ENCODE measurements at places on chromosomes 7 and 10.

DNA sequence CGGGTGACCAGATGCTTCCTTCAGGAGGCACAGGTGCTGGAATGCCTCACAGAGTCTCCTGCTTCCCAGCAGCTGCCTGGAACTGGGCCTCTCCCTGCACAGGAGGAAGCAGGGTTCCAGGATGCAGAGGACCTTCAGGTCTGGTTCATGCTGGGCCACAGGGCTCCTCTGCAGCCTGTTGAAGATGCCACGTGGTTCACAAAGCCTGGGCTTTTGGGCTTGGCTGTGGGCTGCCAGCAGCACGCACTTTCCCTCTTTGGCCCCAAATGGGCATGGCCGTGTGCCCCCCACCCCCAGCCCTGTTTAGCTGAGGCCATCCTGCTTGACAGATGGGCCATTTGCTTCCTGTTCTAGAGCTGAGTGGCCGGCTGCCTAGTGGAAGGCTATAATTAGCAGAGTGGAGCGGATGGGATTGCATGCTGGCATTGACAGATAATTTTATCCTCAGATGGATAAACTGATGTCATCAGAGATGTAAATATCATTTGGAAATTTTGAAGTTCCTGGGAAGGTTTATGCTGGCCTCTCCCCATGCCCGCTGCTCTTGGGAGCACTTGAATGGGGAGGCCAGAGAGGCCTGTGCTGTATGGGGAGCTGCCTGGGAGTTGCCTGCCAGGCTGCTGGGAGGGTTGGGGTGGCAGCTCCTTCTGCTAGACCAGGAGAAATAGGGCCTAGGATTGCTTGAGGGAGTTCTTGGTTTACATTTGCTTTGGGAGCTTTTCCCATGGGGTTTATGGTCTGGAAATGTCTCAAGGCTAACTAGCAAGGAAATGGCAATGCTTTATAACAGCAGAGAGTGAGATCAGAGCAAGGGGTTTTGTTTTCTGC, 28.2 kb downstream of the TSPAN15 start:
- DNase-seq = peak; percentile 54

GRCh38 chr10:91341686-91342085, 68.5 kb upstream of the HECTD2 start:
- no peak for DNase-seq

DNA sequence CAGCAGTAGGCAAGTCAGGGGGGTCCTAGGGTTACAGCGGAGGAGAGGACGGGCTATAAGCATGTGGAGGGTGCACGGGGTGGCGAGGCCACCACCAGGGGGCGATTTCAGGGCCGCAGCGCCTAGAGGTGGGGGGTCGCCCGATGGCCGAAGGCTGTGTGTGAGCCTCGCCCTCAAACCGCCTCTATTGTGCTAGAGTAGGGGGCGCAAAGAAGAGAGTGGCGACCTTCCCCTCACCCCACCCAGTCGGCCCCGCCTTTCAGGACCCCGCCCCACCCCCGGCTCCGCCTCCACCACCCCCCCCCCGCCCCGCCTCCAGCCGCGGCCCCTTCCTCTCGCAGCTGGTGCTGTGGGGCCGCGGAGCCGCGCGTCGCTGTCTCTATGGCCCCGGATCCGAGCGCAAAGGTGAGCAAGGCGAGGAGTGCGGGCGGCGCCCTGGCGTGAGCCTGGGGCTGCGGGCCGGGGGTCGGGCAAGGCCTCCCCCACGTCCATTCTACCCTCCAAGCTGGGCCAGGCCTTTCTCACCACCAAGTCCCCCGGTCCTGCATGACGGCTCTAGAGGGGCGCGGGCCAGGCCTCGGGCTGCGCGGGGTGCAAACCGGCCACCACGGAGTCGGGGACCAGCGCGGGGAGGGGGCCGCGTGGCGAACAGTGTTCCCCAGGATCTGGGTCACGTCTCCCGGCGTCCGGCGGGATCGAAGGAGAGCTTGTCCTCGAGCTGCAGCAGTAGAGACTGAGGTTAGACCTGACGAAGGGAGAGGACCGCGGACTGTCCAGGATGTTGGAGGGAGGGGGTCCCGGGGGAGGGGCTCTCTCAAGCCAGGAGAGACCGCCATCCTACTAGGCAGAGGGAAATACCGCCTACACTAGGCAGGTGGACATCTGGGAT, at the start of gene SEMA4G:
Gene SEMA4G (plus strand): TSS at position 318 of the 889 bp plus-strand sequence. CDS start 3,409 bp downstream, outside the sequence.
- peak; percentile 87 for DNase-seq

DNA sequence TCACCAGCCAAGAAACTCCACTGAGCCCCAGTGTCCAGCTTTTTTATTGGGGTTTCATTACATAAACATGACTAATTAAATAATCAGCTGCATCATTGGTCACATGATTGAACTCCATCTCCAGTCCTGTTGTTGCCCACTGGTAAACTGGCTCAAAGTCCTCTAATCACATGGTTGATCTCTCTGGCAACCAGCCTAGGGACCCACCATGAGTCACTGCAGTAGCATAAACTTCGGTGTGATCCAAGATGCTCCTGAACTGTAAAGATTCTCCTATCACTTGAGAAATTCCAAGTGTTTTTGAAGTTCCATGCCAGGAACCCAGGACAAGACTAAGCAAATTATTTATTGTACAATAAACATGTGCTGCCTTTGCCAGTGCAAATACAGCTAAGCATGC, 130.4 kb upstream of the AUTS2 start:
- no peak for DNase-seq

DNA sequence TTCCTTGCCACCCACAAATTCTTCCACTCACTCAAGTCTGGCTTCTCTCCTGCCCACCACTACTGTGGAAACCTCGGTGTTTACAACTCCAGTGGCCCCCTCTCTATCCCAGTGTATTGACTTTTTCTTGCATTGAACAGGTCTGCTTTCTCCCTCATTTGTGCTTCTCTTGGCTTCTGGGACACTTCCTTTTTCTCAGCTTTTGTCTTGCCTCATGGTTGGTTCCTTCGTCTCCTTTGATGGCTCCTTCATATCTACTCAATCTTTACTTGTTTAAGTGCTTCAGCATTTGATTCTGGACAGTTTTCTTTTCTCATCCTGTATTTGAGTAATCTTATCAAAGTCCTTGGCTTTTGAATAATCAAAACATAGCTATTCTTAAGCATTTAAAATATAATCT, 35.9 kb upstream of the FAM3C start:
- no peak for DNase-seq

All from retina (tissue), 1 donor.